Activated B cell treated with CpG ODN at 0.5 μM for 24 hours (primary cell): ENCODE measurements at places on chromosomes 6 and 20. TPM values are rescaled to one million over a fixed set of nuclear protein-coding genes. Genes with fewer than 3 reads are reported as not detected.

The PLCB4 gene
- total RNA-seq: not detected in 2 replicates

DNA sequence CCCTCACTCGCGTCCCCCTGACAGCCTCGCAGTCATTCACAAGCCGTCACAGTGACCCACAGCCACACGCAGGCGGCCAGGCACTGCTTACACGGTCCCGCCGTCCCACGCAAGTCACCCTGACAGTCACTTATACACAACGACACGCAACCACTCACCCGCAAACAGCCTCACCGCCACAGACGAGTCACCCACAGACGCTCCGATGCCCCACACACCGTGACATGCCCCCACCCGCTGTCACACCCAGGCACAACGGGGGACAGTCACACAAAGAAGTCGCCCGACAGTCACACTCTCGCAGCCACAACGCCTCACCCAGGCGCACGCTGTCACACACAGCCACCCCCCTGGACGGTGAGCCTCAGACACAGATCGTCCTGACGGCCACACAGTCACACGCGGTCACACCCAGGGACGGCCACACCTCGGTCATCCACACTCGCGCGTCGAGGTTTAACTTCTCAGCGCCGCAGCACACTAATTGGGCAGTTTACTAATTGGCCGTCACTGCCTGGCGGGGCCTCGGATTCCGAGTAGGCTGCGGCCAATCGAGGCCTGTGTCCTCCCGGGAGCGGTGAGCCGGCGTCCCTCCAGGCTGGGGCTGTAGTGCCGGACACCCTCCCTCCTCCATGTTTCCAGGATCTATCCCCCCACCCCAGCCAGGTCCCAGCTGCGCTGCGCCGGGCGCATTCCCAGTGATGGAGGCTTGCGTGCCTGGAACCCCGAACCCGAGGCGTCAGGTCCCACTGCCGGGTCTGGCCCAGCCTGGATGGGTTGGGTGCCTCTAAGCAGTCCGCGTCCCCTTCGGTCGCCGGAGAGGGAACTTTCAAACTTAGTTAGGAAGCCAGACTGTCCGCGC, 790 bp downstream of the TOX2 start:
- H3K4me3 ChIP-seq: peak overlapping the region; percentile 82
- H3K27me3 ChIP-seq: peaks cover 27% of the 10 kb centered on the region
- H3K36me3 ChIP-seq: no peaks in the 10 kb centered on the region
- DNase-seq: no peak

DNA sequence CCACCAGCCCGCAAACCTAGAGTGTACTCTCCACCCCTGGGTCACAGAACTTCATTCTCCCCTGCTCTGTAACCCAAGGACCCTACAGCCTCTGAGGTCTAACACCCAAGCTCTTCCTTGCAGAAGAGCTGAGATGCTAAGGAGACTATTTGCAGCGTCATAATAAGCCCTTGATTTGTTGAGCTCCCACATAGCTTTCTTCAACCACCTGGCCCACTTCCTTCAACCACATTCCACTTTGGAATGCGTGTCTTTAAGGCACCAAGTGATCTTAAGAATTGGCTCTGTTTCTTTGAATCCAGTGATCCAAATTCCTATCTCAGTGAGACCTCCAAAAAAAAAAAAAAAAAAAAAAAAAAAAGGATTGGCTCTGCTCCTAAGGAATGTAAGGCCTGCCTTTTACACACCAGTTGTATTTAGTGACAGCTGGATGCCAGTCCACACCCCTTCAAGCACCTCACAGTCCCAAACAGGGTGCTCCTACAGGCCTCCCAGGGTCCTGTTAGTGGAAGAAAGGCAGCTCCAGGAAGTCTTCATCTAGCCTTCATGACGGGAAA, 106.2 kb downstream of the UBE3D start:
- H3K4me3 ChIP-seq: no peak overlapping the region
- no peaks in the 10 kb centered on the region for H3K27me3 ChIP-seq
- no peak for DNase-seq
- no peak overlapping the region for H3K27ac ChIP-seq

The MEP1A gene
- not detected in 2 replicates for total RNA-seq

GRCh38 chr6:21431526-21431925, 162.0 kb upstream of the SOX4 start:
- no peak for DNase-seq
- H3K27ac ChIP-seq: no peak overlapping the region
- H3K36me3 ChIP-seq: no peaks in the 10 kb centered on the region
- no peak overlapping the region for H3K4me3 ChIP-seq

- H3K4me1 ChIP-seq: no peaks in the 10 kb centered on the region
- no peak for DNase-seq
- no peak overlapping the region for H3K4me3 ChIP-seq
- no peaks in the 10 kb centered on the region for H3K36me3 ChIP-seq
Measured at GRCh38 chr6:157335829-157336228, 12.5 kb upstream of the TMEM242 start.

DNA sequence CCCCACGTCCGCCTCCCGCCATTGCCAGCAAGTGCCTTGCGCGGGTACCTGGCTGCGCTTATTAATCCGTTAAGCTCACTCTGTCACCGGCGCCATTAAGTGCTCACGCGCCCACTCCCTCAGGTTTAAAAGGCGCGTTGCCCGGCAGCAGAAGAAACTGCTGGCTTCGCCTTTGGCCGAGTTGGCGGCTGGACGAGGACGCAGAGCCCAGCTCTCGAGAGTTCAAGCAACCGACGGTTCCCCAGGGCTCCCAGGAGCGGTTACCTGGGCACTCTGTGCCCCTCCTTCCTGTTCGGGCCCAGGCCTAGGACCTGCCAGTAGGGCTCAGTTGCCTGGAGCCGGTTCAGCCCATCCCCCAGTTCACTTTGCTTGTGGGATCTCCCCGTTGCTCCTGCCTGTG, at the start of gene GGTLC1:
Gene GGTLC1, minus strand, starts transcription at position 219 of the 400 bp plus-strand sequence. CDS start 2,168 bp downstream, outside the sequence.
- H3K36me3 ChIP-seq: no peaks in the 10 kb centered on the region
- no peak for DNase-seq
- H3K4me1 ChIP-seq: no peaks in the 10 kb centered on the region

- H3K27me3 ChIP-seq: peaks cover 69% of the 10 kb centered on the region
- no peaks in the 10 kb centered on the region for H3K36me3 ChIP-seq
Measured at GRCh38 chr6:149951626-149952025, 9.8 kb downstream of the ULBP2 start.

The HLA-DRA gene
- total RNA-seq: 2,835 and 3,035 TPM in 2 replicates

GRCh38 chr6:82693094-82693493, 329.5 kb downstream of the TPBG start:
- no peaks in the 10 kb centered on the region for H3K27me3 ChIP-seq
- H3K4me3 ChIP-seq: no peak overlapping the region
- DNase-seq: no peak
- no peak overlapping the region for H3K27ac ChIP-seq

GRCh38 chr20:46260480-46260879, 47.8 kb downstream of the CDH22 start:
- no peak overlapping the region for H3K4me3 ChIP-seq
- H3K36me3 ChIP-seq: no peaks in the 10 kb centered on the region
- DNase-seq: no peak
- peaks cover 27% of the 10 kb centered on the region for H3K27me3 ChIP-seq
- no peak overlapping the region for H3K27ac ChIP-seq

GRCh38 chr20:57323034-57323433, 6.6 kb upstream of the SPO11 start:
- no peaks in the 10 kb centered on the region for H3K36me3 ChIP-seq
- no peak overlapping the region for H3K4me3 ChIP-seq
- peaks cover 47% of the 10 kb centered on the region for H3K27me3 ChIP-seq
- H3K4me1 ChIP-seq: no peaks in the 10 kb centered on the region
- H3K27ac ChIP-seq: no peak overlapping the region

GRCh38 chr6:170545405-170545804, 7.7 kb downstream of the PSMB1 start:
- no peaks in the 10 kb centered on the region for H3K27me3 ChIP-seq
- DNase-seq: no peak
- H3K4me1 ChIP-seq: peaks cover 21% of the 10 kb centered on the region
- no peak overlapping the region for H3K4me3 ChIP-seq
